ENCODE measurements at places on chromosomes 2 and 18.

GRCh38 chr2:110645616-110646015 lies 32.2 kb downstream of the BUB1 start:
- DNase-seq: no peak
- no peaks in the 10 kb centered on the region for H3K36me3 ChIP-seq
- no peak overlapping the region for H3K4me3 ChIP-seq
- no peak overlapping the region for H3K27ac ChIP-seq
- no peaks in the 10 kb centered on the region for H3K27me3 ChIP-seq
- H3K4me1 ChIP-seq: no peaks in the 10 kb centered on the region

DNA sequence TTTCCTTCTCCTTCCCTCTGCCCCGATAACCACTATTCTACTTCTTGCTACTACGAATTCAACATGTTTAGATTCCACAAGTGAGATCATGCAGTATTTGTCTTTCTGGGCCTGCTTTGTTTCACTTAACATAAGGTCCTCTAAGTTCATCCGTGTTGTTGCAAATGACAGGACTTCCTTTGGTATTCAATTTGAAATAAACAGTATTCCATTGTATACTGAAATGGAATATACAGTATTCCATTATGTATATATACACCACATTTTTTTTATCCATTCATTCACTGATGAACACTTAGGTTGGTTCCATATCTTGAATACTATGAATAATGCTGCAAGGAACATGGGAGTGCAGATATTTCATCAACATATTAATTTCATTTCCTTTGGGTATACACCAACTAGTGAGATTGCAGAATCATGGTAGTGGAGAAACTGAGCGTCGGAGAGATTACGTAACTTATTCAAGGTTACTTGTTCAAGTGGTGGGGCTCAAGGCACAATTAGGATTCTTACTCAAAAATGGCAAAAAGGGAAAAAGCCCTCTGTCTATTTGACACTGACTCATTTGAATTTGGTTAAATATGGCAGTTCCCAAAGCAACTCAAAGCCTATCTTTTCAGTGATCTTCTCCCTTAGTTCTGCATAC lies 85.1 kb downstream of the CHN1 start:
- no peaks in the 10 kb centered on the region for H3K27me3 ChIP-seq
- H3K4me3 ChIP-seq: no peak overlapping the region
- DNase-seq: no peak
- H3K27ac ChIP-seq: no peak overlapping the region
- H3K36me3 ChIP-seq: no peaks in the 10 kb centered on the region

DNA sequence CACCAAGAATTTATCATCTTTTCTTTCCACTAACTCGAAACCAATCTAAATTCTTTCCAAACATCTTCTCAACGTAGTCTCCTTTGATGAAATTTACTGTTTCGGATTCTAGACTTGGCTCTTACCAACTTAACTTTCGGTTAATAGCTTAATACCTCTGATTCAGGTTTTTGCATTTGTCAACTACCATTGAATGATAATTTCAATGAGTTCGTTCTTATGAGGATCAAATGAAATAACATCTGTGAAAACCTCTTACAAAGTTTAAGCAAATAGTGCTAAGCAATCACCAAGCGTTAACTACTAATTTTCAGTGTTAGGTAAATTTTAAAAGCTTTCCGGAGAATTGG lies 593 bp upstream of the NRBP1 start:
- H3K27me3 ChIP-seq: no peaks in the 10 kb centered on the region
- H3K27ac ChIP-seq: peak overlapping the region; percentile 99
- no peak for DNase-seq

GRCh38 chr2:224166654-224167053 lies 127.6 kb upstream of the SERPINE2 start:
- DNase-seq: no peak
- H3K36me3 ChIP-seq: no peaks in the 10 kb centered on the region
- no peaks in the 10 kb centered on the region for H3K4me1 ChIP-seq
- no peak overlapping the region for H3K27ac ChIP-seq
- no peak overlapping the region for H3K4me3 ChIP-seq
- H3K27me3 ChIP-seq: no peaks in the 10 kb centered on the region

GRCh38 chr2:230814616-230815015 lies 50.1 kb upstream of the ITM2C start:
- H3K36me3 ChIP-seq: peaks cover 79% of the 10 kb centered on the region
- no peaks in the 10 kb centered on the region for H3K27me3 ChIP-seq
- H3K4me3 ChIP-seq: no peak overlapping the region

DNA sequence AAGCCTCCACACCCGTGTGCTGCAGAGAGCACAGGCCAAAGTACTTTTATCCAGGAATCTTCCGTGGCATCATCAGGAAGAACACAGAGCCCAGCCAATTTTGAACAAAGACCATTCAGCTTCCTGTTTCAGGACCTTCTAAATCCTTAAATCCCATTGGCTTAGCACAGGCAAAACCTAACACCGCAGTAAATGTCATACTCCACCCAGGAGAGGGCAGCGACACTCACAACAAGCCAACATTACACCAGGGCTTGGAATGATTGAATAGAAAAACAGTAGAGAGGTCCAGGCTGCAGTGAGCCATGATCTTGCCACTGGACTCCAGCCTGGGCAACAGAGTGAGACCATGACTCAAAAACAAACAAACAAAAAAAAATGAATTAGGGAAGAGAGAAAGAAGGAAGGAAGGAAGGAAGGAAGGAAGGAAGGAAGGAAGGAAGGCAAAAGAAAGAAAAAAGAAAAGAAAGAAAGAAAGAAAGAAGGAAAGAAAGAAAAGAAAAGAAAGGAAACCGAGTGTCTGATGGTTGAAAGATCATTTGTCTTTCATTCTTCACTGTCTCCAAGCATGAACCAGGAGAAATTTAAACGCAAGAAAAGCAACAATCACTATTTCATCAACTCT lies 144.6 kb upstream of the SATB2 start:
- no peak overlapping the region for H3K4me3 ChIP-seq
- H3K36me3 ChIP-seq: no peaks in the 10 kb centered on the region
- H3K27ac ChIP-seq: no peak overlapping the region
- H3K27me3 ChIP-seq: peaks cover 9% of the 10 kb centered on the region
- DNase-seq: no peak
- H3K4me1 ChIP-seq: peaks cover 5% of the 10 kb centered on the region

- H3K27ac ChIP-seq: no peak overlapping the region
- no peak overlapping the region for H3K4me3 ChIP-seq
- H3K27me3 ChIP-seq: no peaks in the 10 kb centered on the region
- no peak for DNase-seq
Observed at GRCh38 chr18:11488175-11488574, 121.2 kb upstream of the SLC35G4 start.

DNA sequence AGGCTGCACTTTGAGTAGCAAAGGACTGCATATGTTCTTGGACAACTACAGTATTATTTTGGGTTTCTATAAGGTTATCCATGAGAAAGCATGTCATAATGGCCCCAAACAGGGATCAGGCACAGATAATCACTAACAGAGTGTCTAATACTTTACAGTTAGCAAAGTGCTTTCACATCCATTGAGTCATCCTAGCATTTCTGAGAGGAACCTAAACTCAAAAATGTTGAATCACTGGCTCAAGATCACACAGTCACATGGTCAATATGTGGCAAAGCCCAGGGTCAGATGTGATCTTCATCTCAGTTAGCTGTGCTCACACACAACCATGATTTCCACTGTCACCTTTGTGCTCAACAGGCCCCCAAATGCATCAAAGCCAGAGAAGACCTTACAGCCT lies 156.1 kb upstream of the VRK2 start:
- DNase-seq: no peak
- no peak overlapping the region for H3K4me3 ChIP-seq
- H3K27ac ChIP-seq: no peak overlapping the region
- no peaks in the 10 kb centered on the region for H3K27me3 ChIP-seq
- H3K36me3 ChIP-seq: no peaks in the 10 kb centered on the region

- no peaks in the 10 kb centered on the region for H3K27me3 ChIP-seq
- peak overlapping the region; percentile 62 for H3K27ac ChIP-seq
- no peak overlapping the region for H3K4me3 ChIP-seq
- no peak for DNase-seq
- H3K36me3 ChIP-seq: no peaks in the 10 kb centered on the region
Observed at GRCh38 chr2:159090514-159091201, 122.2 kb downstream of the TANC1 start.

- H3K4me3 ChIP-seq: peak overlapping the region; percentile 44
- DNase-seq: no peak
- peaks cover 68% of the 10 kb centered on the region for H3K4me1 ChIP-seq
- no peaks in the 10 kb centered on the region for H3K36me3 ChIP-seq
- H3K27ac ChIP-seq: peak overlapping the region; percentile 73
Observed at GRCh38 chr2:217941339-217941738, 61.5 kb downstream of the TNS1 start.

- DNase-seq: no peak
- H3K27ac ChIP-seq: no peak overlapping the region
Observed at GRCh38 chr18:35142275-35142615, 98.6 kb upstream of the ZNF397 start.

GRCh38 chr2:161839926-161840325 lies 215.7 kb downstream of the SLC4A10 start:
- no peak for DNase-seq
- H3K4me1 ChIP-seq: no peaks in the 10 kb centered on the region
- no peaks in the 10 kb centered on the region for H3K36me3 ChIP-seq
- no peak overlapping the region for H3K27ac ChIP-seq

GRCh38 chr18:13641551-13642439 lies 84.6 kb downstream of the FAM210A start:
- peaks cover 11% of the 10 kb centered on the region for H3K4me1 ChIP-seq
- H3K27me3 ChIP-seq: no peaks in the 10 kb centered on the region
- DNase-seq: no peak
- H3K27ac ChIP-seq: peak overlapping the region; percentile 2
- H3K4me3 ChIP-seq: peak overlapping the region; percentile 36
- peaks cover 13% of the 10 kb centered on the region for H3K36me3 ChIP-seq

- H3K27me3 ChIP-seq: no peaks in the 10 kb centered on the region
- DNase-seq: no peak
- H3K4me3 ChIP-seq: no peak overlapping the region
- peaks cover 5% of the 10 kb centered on the region for H3K4me1 ChIP-seq
- H3K27ac ChIP-seq: no peak overlapping the region
- H3K36me3 ChIP-seq: peaks cover 10% of the 10 kb centered on the region
Observed at GRCh38 chr2:111919794-111920608, 21.6 kb downstream of the MERTK start.

GRCh38 chr2:215654148-215654819 lies 218.4 kb upstream of the FN1 start:
- H3K36me3 ChIP-seq: no peaks in the 10 kb centered on the region
- no peak overlapping the region for H3K27ac ChIP-seq
- no peak for DNase-seq
- no peaks in the 10 kb centered on the region for H3K27me3 ChIP-seq
- no peak overlapping the region for H3K4me3 ChIP-seq
- H3K4me1 ChIP-seq: no peaks in the 10 kb centered on the region

- no peak for DNase-seq
- no peaks in the 10 kb centered on the region for H3K36me3 ChIP-seq
- no peak overlapping the region for H3K27ac ChIP-seq
- H3K4me1 ChIP-seq: no peaks in the 10 kb centered on the region
Observed at GRCh38 chr2:18133310-18133709, 254.8 kb downstream of the KCNS3 start.

- H3K27ac ChIP-seq: peak overlapping the region; percentile 57
- no peaks in the 10 kb centered on the region for H3K36me3 ChIP-seq
- no peaks in the 10 kb centered on the region for H3K27me3 ChIP-seq
Observed at GRCh38 chr2:237309011-237309410, 105.0 kb downstream of the COL6A3 start.

GRCh38 chr2:235757640-235758039 lies 263.8 kb downstream of the AGAP1 start:
- H3K36me3 ChIP-seq: peaks cover 10% of the 10 kb centered on the region
- DNase-seq: no peak
- peaks cover 3% of the 10 kb centered on the region for H3K4me1 ChIP-seq
- H3K4me3 ChIP-seq: no peak overlapping the region
- H3K27me3 ChIP-seq: no peaks in the 10 kb centered on the region

GRCh38 chr2:11932048-11932512 lies 185.6 kb downstream of the LPIN1 start:
- no peak overlapping the region for H3K4me3 ChIP-seq
- no peaks in the 10 kb centered on the region for H3K4me1 ChIP-seq
- H3K27me3 ChIP-seq: no peaks in the 10 kb centered on the region
- H3K27ac ChIP-seq: no peak overlapping the region
- H3K36me3 ChIP-seq: no peaks in the 10 kb centered on the region

GRCh38 chr2:75175456-75175855 lies 23.9 kb downstream of the TACR1 start:
- no peaks in the 10 kb centered on the region for H3K27me3 ChIP-seq
- DNase-seq: no peak
- H3K4me1 ChIP-seq: no peaks in the 10 kb centered on the region
- no peaks in the 10 kb centered on the region for H3K36me3 ChIP-seq

- H3K4me3 ChIP-seq: no peak overlapping the region
- peaks cover 4% of the 10 kb centered on the region for H3K4me1 ChIP-seq
- no peaks in the 10 kb centered on the region for H3K36me3 ChIP-seq
- no peaks in the 10 kb centered on the region for H3K27me3 ChIP-seq
Observed at GRCh38 chr2:216519154-216519762, 20.6 kb downstream of the RPL37A start.

DNA sequence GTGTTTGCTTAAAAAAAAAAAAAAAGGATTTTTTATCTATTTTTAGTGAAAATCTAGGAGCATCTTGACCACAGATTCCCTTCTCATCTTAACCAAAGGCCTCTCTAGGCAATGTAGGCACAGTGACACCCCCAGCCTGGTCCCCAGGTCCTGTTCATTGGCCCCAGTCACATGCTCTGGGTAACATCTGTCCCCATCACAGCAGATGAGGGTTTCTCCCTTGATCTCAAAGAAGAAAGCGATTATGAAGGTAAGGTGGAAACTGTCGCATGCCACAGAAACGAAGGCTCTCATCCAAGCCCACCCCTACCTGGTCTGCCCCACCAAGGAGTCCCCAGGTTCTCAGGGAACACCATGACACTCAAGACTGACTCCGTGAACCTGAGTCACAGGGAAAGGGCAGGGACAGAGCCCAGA lies 4.7 kb downstream of the HS6ST1 start:
- H3K4me3 ChIP-seq: peak overlapping the region; percentile 70
- H3K4me1 ChIP-seq: peaks cover 76% of the 10 kb centered on the region
- H3K27ac ChIP-seq: no peak overlapping the region
- no peaks in the 10 kb centered on the region for H3K27me3 ChIP-seq
- peak; percentile 28 for DNase-seq

- H3K4me3 ChIP-seq: no peak overlapping the region
- no peaks in the 10 kb centered on the region for H3K4me1 ChIP-seq
- H3K27ac ChIP-seq: no peak overlapping the region
- H3K27me3 ChIP-seq: no peaks in the 10 kb centered on the region
- H3K36me3 ChIP-seq: no peaks in the 10 kb centered on the region
- no peak for DNase-seq
Observed at GRCh38 chr2:219918254-219918653, 290.8 kb downstream of the SLC4A3 start.

GRCh38 chr18:36015629-36016028 lies 43.1 kb downstream of the RMP24 start:
- no peaks in the 10 kb centered on the region for H3K4me1 ChIP-seq
- H3K36me3 ChIP-seq: no peaks in the 10 kb centered on the region
- H3K27me3 ChIP-seq: no peaks in the 10 kb centered on the region
- H3K27ac ChIP-seq: no peak overlapping the region
- no peak for DNase-seq

DNA sequence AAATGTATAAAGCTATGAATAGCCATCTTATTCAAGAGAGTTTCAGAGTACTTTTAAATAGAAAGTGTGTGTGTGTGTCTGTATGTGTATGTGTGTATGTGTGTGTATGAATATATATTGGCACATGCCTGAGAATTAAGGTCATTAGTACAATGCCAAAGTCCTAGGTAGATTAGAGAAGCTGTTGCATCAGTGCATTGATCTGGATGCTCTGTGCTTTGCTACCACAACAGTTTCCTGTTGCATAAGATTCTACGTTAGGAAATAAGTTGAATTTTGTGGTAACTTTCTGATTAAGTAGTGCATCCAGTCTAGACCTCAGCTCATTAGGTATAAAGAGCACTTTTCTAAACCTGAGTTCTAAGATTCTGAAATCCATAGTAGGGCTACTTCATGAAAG lies 1102.8 kb upstream of the KLHL29 start:
- no peaks in the 10 kb centered on the region for H3K36me3 ChIP-seq
- H3K4me3 ChIP-seq: no peak overlapping the region
- H3K27me3 ChIP-seq: no peaks in the 10 kb centered on the region
- no peak overlapping the region for H3K27ac ChIP-seq
- peaks cover 4% of the 10 kb centered on the region for H3K4me1 ChIP-seq
